ENCODE measurements at places on chromosomes 7 and 10.

GRCh38 chr10:131946321-131946751 is 35.4 kb downstream of the BNIP3 start:
- DNase-seq: no peak

GRCh38 chr10:23499372-23500132 is 60.7 kb downstream of the OTUD1 start:
- no peak for DNase-seq

GRCh38 chr7:139884441-139884840 is 55.4 kb downstream of the TBXAS1 start:
- DNase-seq: no peak

- DNase-seq: peak; percentile 60
Measured at GRCh38 chr7:50266635-50267386, 37.7 kb upstream of the IKZF1 start.

DNA sequence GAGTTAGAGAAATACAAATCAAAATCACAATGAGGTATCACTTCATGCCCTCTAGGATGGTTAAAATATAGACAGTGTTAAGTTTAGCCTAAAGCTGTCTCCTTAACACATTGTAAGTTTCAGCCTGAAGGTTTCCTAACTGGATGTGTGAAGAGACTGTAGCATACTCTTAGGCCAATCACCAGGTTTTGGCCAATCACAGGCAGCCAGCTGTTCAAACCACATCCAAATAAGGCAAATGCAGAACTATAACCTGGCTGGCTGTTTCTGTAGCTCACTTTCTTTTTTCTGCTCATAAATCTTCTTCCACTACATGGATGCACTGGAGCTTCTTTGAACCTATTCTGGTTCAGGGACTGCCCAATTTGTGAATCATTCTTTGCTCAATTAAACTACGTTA is 19.7 kb downstream of the ESYT2 start:
- DNase-seq: no peak

Data from stimulated activated CD8-positive, alpha-beta memory T cell treated with anti-CD3 and anti-CD28 coated beads, Interleukin-12 subunit alpha, Interleukin-12 subunit beta, amount 100 ng/mL, for 4 hours (primary cell).